COLO829 (cell line): ENCODE measurements at places on chromosomes 16 and 17.
A peak's percentile ranks its signal among the peaks of the same experiment; 100 is the strongest.

DNA sequence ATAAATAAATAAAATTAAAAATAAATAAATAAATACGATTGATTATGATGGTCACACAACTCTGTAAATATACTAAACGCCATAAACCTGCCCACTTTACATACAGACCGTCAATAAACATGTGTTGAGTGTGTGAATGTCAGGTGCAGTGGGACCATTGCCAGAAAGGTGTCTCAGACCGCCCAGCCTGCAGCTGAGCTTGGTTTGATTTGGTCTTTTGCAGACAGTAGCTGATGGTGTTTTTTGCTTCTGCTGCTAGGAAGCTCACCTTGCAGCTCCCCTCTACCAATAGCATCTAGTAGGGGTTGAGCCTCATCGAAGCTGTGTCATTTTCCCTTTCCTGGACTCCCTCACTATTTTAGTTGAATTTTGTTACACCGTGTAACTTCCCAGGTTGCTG is 23.5 kb downstream of the UBALD1 start:
- DNase-seq = no peak

DNA sequence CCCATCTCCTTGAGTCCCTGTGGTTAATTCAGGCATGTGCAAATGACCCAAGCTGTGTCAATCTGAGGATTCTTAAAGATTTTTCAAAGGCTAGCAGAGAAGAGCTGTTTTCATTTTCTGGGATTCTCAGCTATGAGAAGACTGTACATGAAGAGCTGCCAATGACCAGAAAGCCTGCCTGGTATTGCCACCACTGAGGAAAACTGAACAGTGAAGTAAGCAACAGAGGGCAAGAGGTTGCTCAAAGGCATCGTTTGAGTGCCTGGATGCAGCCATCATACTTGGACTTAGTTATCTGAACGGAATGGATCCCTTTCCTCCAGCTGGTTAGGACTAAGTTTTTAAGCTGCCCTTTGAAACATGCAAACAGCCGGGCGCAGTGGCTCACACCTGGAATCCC is 38.4 kb downstream of the FAM20A start:
- DNase-seq = no peak

GRCh38 chr16:52090080-52090479 is 456.9 kb downstream of the TOX3 start:
- DNase-seq = no peak

- no peak for DNase-seq
Observed at GRCh38 chr17:82020572-82021106, 2.0 kb downstream of the CENPX start.

- DNase-seq = no peak
Observed at GRCh38 chr16:17392857-17393692, 77.7 kb downstream of the XYLT1 start.

GRCh38 chr17:2406903-2407790 is 6.3 kb upstream of the MNT start:
- peak; percentile 49 for DNase-seq

- no peak for DNase-seq
Observed at GRCh38 chr17:57422574-57423164, 166.3 kb downstream of the MSI2 start.

DNA sequence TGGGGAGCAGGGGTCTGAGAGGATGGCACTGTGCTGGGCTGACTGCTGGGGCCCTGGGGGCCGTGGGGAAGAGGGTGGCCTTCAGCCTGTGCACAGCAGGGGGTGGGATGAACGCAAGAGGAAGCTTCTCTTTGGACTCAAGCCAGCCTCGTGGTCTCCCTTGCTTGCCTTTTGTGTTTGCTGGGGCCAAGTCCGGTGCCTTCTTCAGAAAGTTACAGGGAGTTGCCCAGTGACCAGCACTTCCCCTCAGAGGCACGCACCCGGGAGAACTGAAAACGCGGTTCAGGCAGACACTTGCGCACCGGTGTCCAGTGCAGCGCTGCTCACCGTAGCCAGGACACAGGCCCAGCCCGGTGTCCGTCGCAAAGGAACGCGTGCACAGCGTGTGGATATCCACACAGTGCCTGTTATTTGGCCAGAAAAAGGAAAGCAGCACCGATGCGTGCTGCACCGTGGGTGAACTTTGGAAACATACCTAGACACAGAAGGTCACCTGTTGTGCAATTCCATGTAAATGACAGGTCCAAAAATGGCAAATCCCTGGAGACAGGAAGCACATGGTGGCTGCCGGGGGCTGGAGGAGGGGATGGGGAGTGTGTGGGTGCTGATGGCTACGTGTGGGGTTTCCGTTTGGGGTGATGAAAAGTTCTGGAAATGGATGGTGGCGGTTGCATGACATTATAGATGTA is 29.4 kb upstream of the NUDT16L1 start:
- no peak for DNase-seq

DNA sequence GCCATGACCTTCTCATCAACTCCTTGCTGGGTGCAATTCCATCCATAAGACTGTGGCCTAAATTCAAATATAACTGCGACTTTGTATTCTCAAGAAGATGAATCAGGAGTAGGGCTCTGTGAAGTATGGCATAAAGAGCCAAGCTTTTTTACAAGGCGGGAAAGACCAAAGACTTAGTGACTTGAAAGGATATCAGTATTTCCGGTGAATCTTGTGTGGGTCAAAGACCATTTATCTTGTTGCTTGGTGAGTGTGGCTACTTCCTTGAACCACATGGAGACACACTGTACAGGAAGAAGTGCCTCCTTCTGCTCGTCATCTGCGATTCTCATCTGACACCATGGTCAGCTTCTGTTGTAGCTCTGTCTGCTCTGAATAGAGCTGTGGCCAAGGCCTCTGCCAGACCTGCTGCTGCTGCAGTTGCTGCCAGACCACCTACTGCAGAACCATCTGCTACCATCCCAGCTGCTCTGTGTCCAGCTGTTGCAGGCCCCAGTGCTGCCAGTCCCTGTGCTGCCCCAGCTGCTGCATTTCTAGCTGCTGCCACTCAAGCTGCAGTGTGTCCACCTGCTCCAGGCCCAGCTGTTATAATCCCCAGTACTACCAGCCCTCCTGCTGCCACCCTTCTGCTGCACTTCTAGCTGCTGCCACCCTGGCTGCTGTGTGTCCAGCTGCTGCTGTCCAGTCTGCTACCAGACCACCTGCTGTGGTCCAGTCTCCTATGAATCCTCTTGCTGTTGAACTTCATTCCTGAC is 6.1 kb upstream of the KRTAP2-4 start:
- no peak for DNase-seq

GRCh38 chr16:48235058-48235555 is 9.0 kb upstream of the LONP2 start:
- no peak for DNase-seq

- no peak for DNase-seq
Observed at GRCh38 chr17:50152736-50153135, 2.3 kb upstream of the PPP1R9B start.

DNA sequence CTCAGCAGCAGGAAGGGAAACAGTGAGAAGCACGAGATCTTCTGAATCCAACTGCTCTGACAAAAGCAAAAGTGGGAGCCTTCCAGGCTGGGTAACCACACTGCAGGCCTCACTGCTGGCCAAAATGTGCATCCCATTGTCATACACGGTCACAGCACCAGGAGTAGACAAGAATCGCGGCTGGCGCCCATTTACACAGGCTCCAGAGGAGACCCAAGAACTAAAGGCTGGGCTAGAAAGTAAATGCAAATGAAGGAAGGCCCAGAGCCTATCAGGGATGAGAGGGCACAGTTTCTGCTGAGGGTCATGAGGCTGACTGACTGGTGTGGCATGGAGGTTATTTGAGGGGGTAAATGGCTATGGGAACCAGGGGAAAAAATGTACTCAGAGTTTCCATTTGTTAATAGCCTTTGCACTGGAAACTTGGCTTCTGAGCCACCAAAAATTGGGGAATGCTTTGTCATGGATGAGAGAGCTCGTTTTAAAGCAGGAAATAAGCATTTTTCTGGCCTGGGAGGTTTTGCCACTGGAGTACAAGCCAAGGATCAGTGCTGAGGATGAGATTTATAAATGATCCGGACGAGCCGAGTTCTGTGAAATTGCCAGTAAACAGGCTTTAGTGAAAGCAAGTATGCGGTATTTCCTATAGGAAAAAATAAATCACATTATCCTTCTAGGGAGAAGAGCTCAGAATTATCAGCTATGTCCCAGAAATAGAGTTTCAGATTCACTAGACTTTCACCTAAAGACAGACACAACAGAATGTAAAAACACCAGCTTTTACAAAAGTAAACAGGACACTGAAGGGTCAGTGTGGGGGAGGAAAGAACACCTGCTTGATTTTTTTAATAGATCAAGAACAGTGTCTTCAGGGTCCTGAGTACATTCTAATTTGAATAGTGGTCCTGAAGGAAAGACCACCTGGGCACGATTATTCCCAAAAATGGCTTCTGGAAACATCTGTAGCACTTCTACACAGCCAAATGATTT is 66.9 kb upstream of the GSG1L start:
- DNase-seq = no peak

DNA sequence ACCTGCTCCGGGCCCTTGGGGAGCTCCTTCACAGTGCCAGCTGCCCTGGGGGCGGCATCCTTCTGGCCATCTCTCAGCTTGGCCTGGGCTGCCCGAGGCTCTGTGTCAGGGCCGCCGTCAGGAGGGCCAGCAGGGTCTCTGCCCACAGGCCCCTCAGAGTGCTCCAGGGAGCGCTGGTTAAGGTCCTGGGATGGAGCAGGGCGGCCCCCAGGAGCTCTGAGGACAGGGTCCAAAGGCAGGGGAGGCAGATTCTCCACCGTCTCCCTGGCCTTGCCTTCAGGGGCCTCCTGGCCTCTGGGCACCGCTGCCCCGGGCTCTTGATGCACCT is 7.2 kb downstream of the NDUFAF8 start:
- no peak for DNase-seq

DNA sequence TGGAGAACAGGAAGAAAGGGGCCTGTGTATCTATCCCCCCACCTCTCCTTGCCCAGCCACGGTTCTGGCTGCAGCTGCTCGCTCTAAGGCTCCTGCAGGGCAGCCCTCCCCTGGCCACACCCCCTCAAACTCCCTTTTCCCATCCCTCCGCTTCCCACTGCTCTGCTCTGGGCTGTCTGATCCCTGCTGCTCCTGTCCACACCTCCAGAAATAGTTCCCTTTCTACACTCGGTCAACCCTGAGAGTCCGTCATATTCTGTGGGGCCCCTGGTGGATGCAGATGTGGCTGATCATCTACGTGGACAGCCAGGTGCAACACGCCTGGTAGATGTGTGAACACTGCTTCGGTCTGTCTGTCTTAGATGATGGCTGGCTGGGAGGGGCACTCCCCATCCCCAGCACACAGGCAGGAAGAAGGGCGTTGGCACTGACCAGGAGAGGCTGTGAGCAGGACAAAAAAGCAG is 19.3 kb upstream of the KRT19 start:
- DNase-seq = no peak

GRCh38 chr17:1774390-1775176 is 12.7 kb downstream of the SERPINF1 start:
- no peak for DNase-seq

DNA sequence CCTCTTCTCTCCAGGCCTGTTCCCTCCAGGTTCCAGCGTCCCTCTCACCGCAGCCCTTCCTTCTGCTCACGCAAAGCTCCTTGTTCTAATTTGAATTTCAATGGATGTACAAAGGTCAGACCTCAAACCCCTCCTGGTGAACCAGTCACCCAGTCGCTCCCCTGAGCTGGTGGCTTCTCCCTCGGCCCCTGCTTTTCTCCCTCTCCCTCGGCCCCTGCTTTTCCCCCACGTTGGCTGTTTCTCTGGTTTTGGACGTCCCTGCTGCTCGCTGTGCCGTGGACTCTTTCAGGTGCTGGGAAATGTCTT is 8.6 kb upstream of the MSLN start:
- DNase-seq = no peak
